Hindlimb muscle (tissue), 1 donor: ENCODE measurements at places on chromosomes 5 and 9. TPM values are rescaled to one million over a fixed set of nuclear protein-coding genes. Genes with fewer than 3 reads are reported as not detected.

ANKRD20A1 gene
- polyA plus RNA-seq: not detected

HAVCR1 gene
- polyA plus RNA-seq: not detected

SLC6A18 gene
- not detected for polyA plus RNA-seq

SLCO4C1 gene
- 4.4 TPM for polyA plus RNA-seq

FAM153A gene
- polyA plus RNA-seq: 0.49 TPM

ANKRD55 gene
- polyA plus RNA-seq: 0.27 TPM
